ENCODE measurements at places on chromosomes 6 and 20.
A peak's percentile ranks its signal among the peaks of the same experiment; 100 is the strongest.

GRCh38 chr6:13302751-13303667 lies 25.3 kb downstream of the TBC1D7 start:
- DNase-seq, result peak; percentile 68

- peak; percentile 29 for DNase-seq
Measured at GRCh38 chr6:2659882-2660281, 90.8 kb downstream of the MYLK4 start.

- DNase-seq, result no peak
Measured at GRCh38 chr20:17012546-17013226, 214.2 kb upstream of the PCSK2 start.

GRCh38 chr20:58233881-58234528 lies 5.6 kb upstream of the ANKRD60 start:
- peak; percentile 32 for DNase-seq

DNA sequence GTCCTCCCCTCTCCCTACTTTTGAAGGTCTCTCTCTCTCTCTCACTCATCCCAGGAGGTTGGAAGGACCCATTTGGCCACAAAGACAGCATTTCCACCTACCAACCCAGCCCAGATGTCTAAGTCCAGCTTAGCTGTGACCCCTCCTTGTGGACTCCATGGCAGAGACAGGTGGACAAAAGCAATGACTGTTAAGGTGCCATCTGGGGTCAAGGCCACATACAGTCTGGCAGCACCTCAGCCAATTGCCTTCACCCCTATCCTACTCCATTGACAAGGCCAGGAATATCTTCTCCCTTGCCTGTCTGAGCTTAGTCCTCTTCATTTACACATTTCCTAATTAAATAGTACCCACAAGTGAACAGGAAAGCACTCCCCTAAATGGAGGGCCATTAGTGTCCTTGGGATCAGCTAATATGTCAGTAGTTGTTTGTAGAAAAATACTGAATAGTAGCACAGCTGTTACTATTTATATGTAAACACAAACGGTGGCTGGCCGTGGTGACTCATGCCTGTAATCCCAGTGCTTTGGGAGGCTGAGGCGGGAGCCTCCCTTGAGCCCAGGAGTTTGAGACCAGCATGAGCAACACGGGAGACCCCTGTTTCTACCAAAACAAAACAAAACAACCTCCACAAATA lies 28.8 kb downstream of the GCM1 start:
- DNase-seq, result peak; percentile 12

- DNase-seq, result no peak
Measured at GRCh38 chr6:152595499-152595898, 41.7 kb downstream of the SYNE1 start.

GRCh38 chr6:140462453-140463311 lies 1088.2 kb upstream of the CITED2 start:
- DNase-seq, result no peak

- DNase-seq, result no peak
Measured at GRCh38 chr6:128363020-128363813, 157.2 kb downstream of the PTPRK start.

DNA sequence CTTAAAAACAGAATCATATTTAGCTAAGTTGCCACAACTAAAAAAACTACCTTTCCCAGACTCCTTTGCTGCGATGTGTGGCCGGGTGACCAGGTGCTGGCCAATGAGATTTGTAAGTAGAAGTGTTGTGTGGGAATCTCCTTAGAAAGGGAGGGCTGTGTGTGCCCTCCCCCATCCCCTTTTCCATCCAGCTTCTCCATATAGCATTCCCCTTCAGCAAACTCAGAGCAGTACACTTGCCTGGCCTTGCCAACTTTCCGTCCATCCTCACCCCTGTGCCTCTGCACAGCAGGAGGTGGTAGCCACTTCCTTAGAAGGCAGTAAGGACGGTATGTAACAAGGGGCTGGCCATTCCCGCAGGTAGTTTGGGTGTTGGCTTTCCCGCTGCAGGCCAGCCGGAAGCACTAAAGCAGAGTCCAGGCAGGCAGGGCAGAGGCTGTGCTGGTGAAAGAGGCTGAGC lies 22.3 kb upstream of the KCNK16 start:
- DNase-seq, result no peak

- no peak for DNase-seq
Measured at GRCh38 chr6:134005800-134006199, 46.6 kb downstream of the SLC2A12 start.

- DNase-seq, result no peak
Measured at GRCh38 chr6:96065213-96065612, 49.4 kb downstream of the FUT9 start.

- no peak for DNase-seq
Measured at GRCh38 chr6:158591134-158591809, 31.4 kb downstream of the TMEM181 start.

DNA sequence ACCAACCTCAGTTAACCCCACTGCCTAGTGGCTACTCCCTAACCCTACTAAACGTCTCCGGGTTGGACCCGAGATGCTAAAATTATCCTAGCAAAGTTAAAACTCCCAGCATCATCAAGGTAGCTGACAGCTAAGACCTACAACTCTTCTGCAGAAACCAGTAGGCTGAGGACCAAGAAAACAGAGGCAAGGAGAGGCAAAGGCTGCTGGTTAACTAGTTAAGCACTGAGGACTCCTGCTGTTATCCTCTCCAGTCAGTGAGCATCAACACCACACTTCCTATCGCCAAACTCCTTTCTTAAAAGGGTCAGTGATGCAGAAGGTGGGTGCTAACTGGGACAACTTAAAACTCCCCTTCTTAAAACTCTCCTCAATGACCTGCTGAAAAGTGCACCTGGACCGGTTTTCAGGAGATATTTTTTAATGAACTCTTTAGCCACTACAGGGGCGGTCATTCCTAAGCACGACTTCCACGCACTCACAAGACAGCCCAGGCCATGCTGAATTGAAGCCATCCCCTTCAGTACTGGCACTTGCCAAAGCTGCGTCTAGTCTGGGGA lies 1.7 kb downstream of the TRERF1 start:
- no peak for DNase-seq

DNA sequence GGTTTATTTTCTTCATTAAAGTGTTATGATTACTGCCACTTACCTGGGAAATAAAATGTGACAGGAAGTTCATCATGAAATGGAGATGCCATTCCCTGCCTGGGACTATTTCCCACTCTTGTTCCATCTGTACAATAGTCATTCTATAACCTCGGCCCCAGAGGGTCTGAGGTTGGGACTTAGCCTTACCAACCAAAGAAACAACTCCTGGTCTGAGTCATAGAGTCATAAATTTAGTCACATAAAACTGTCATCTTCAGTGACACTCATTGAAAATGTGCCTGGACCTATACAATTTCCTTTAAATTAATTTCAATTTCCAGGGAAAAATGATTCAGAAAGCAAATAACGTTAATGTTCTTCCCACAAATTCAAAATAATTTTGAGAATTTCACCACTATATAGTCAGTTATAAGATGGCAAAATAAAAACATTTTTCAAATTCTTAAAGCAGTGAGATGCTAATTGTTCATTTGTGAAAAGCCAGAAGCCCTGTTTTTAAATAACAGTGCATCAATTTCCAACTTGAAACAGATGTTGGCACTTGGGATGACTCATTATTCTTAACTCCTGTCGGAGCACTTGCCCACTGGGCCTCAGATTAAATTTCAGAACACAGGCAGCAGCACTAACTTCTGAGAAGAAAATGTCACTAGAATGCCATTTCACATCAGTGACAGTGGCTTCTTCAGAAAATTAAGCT lies 201.2 kb upstream of the SMLR1 start:
- DNase-seq, result no peak

- peak; percentile 51 for DNase-seq
Measured at GRCh38 chr6:7899101-7899888, 11.3 kb downstream of the TXNDC5 start.

GRCh38 chr20:14757728-14758127 lies 420.3 kb upstream of the FLRT3 start:
- DNase-seq, result no peak

GRCh38 chr6:132789396-132789776 lies 9.1 kb downstream of the SLC18B1 start:
- DNase-seq, result no peak

GRCh38 chr20:21230686-21231085 lies 72.4 kb upstream of the XRN2 start:
- DNase-seq, result no peak

DNA sequence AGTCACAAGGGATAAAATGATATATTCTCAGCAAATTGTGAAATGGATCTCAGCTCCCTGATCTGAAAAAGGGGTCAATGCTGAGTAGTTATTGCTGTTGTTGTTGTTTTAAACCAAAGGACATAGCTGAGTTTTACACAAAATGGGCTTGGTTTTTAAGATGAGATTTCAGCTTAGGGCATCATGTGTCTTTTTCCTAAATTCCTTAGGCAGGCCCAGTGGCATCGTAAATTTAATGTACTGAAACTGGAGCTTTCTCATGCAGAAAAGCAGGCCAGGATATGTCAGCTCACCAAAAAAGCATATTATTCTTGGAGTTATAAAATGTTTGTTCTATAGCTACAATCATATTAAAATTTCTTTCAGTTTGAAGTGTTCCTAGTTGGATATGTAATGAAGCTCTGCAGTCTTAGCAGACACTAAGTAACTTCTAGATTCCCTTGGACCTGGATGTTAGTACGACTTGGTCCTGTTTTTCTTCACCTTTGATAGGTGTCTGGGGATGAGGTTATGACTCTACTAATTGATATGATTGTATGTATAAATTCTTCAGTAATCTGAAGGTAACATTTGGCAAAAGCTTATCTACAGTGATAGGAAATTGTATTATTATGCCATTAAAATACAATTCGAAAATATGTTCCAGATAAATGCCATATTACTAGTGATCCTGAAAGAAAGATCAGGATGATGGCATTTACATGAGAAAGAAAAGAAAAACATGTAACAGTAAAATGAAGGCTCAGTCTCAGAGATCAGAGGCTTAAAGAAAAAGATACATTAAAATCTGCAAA lies 663.3 kb downstream of the RFPL4B start:
- DNase-seq, result no peak

DNA sequence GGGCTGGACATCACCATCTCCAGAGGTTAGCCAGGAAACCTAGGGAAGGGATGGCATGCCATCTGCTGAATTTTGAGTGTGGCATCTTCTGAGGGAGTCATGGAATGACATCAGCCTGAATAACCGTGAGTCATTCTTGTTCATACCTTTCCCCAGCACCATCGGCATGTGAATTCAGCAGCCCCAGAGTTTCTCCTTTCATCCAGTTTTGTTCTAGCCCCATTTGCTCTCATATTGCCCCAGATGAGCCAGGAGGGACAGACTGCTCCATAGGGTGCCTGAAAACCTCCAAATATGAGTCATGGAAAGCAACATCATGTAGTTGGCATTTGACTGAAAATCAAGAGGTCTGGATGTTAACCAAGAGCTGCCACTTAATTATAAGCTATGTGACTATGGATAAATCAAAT lies 219.2 kb upstream of the SGK1 start:
- peak; percentile 75 for DNase-seq

- DNase-seq, result no peak
Measured at GRCh38 chr20:11076434-11077105, 402.8 kb upstream of the JAG1 start.

DNA sequence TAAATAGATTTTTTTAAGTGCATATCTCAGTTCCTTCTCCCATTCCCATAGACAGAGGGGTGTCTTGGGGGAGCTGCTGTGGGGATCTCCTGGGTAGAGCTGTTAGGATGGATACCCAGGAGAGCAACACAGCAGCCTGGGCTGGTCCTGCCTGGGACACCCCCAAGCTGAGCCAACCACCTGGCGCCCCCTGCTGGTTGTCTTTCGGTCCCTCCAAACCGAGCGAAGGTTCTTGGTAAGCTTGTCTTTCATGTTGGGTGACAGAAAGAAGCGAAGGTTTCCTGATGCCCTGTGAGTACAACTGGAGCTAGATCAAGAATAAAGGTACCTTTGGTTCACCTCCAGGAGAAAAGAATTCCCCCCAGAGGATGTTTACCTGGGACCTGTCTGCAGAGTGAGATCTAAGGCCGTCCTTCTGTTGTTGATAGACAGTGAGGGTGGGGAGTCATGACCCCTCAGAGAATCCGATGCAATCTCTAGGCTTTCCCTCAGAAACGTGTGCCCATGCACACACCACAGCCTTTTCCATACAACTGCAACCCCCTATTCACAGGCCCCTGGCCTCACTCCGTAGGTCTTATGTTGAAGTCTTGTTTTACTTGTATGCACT lies 50.8 kb downstream of the SNX9 start:
- DNase-seq, result peak; percentile 64

GRCh38 chr20:24432046-24432442 lies 37.4 kb upstream of the SYNDIG1 start:
- DNase-seq, result no peak

- no peak for DNase-seq
Measured at GRCh38 chr6:136073216-136073615, 176.9 kb downstream of the MTFR2 start.

DNA sequence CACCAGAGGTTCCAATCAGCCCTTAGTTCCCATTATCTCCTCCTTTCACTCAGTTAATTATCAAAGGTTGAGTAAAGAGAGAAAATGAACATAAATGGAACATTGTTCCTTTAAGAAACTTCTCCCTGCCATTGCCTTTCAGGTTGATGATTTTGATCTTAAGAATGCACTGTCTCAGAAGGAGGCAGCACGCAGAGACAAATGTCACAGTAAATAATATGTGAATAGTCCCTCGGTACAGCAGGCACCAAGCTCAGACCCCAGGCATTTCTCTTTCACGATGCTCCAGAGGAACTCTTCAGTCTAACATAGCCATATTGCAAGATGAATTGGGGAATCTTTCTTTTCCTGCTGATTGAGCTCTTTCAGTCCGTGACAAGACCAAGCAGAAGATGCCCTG lies 435.3 kb upstream of the SPTLC3 start:
- DNase-seq, result no peak

GRCh38 chr6:107803957-107804356 lies 20.2 kb downstream of the SCML4 start:
- DNase-seq, result no peak

- peak; percentile 27 for DNase-seq
Measured at GRCh38 chr20:49028684-49029083, 17.4 kb upstream of the CSE1L start.

DNA sequence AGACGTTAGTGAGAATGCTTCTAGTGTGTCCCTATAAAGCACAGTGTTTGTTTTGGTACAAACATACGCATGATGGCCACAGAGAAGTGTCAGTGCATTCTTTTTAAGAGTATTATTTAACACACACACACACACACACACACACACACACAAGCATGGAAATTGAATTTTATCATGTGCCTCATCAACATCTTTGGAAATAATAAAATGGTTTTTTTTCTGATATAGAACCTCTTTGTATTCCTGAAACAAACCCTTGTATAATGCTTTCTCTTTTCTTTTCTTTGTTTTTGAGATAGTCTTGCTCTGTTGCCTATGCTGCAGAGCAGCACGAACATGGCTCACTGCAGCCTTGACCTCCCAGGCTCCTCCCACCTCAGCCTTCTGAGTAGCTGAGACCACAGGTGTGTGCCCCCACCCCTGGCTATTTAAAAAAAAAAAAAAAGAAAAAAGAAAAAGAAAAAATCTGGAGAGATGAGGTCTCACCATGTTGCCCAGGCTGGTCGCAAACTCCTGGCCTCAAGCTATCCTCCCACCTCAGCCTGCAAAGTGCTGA lies 116.2 kb upstream of the SYNDIG1 start:
- no peak for DNase-seq

All from ACHN (cell line).